Activated naive CD4-positive, alpha-beta T cell treated with anti-CD3 and anti-CD28 coated beads for 36 hours (primary cell): ENCODE measurements at places on chromosomes 6 and 20.
A peak's percentile ranks its signal among the peaks of the same experiment; 100 is the strongest.

GRCh38 chr6:36839749-36840431 lies 646 bp upstream of the CPNE5 start:
- DNase-seq = peak; percentile 42

DNA sequence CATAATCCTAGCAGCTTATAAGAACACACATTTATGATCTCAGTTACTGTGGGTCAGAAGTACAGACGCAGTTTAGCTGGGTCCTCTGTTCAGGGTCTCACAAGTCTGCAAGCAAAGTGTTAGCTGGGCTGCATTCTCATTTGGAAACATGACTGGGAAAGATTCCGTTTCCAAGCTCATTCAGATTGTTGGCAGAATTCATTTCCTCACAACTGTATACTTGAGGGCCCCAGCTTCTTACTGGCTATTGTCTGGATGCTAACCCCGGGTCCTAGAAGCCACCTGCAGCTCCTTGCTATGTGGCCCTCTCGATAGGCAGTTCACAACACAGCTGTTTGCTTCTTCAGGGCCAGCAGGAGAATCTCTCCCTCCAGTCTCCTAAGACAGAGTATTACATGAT lies 13.1 kb downstream of the TCP11 start:
- DNase-seq = no peak

DNA sequence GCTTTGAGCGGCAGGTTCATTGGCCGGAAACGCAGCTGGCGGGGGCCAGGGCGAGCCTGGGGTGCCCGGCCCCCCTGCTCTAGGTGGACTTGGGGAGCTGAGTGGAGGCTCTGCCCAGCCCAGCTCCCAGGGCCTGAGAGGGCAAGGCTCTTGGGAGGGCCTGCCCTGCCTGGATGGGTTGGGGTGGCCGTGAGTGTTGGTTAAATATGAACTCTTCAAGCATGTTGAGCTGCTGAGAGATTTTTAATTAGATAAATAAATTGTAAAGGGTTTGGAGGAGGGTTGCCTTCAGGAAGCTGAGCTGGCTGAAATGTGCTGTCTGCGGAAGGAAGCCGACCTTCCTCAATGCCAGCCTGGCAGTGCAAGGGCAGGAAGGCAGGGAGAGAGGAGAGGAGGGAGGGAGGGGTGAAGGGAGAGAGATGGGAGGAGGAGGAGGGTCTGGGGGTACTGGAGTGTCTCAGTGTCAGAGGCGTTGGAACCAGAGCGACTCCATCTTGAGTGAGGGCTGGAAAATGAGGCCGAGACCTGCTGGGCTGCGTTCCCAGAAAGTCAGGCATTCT lies 39.4 kb upstream of the PMEPA1 start:
- DNase-seq = no peak

DNA sequence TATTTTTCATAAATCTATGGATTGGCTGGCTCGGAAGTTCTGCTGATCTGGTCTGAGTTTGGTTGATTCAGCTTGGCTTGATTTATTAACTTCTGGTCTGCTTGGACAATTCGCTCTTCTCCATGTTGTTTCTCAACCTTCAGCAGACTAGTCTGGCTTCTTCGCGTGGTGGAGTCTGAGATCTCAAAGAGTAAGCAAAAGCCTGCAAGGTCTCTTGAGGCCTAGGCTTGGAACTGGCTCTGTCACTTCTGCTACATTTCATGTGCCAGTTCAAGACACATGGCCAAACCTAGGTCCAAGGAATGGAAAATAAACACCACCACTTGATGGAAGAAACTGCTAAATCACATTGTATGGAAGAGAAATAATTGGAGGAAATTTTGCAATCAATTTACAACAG lies 115.1 kb upstream of the JAG1 start:
- DNase-seq = no peak

GRCh38 chr20:49838546-49838945 lies 25.9 kb downstream of the SLC9A8 start:
- no peak for DNase-seq

DNA sequence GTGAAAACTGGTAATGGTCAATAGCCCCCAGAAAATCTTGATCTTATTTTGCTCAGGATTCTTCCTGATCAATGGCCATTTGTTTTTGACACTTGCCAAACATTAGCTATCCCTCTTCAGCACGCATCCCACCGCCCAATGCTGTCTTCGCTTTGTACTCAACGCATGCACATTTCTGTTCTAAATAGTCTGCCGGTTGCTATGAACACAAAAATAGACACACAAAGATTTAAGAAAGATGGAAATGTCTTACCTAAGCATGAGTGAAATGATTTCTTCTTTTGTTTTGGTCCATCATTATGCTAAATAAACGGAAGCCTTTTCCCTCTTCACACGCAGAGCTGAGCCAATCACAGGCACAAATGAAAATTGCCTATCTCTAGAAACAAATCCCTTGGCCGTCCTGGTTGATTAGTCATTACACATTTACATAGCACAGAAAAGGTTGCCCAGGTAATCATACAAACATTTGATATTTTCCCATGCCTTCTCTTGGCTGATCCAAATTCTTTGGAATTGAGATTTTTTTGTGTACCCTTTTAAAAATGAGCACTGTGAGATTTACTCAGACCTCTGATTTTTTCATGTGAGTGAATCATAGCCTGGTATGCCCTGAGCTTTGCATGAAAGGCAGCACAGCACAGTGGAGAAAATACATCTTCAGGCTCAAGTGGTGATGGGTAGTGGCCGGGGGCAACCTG lies 70.5 kb upstream of the FAM184A start:
- no peak for DNase-seq

DNA sequence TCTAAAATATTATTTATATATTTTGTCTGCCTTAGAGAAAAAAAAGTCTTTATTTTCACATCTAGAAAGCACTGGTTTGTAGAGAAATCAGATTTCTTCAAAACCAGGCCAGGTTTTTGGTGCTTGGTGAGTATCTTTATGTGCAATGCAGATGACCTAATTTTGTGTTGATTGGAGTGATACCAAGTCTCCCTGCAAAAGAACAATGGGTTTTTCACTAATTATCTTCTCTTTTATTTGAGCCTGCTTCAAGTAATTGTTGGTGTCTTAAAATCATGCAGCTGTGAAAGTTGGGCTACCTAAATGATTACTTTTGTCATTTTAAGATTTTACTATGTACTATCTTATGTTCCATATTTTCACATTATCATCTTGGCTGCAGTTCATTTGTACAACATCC lies 874.7 kb downstream of the TFAP2A start:
- DNase-seq = no peak

- DNase-seq = no peak
Observed at GRCh38 chr6:41720262-41720620, 15.2 kb downstream of the TFEB start.
